ENCODE measurements at places on chromosomes 13 and 19. TPM values are rescaled to one million over a fixed set of nuclear protein-coding genes. Genes with fewer than 3 reads are reported as not detected.

KLC3 gene
- total RNA-seq = 0.07 TPM

SGTA gene
- total RNA-seq = 55.0 TPM

PGLYRP2 gene
- total RNA-seq = 0.04 TPM

CLDN10 gene
- 0.28 TPM for total RNA-seq

PLVAP gene
- 0.21 TPM for total RNA-seq

LILRB2 gene
- not detected for total RNA-seq

TLE2 gene
- 20.6 TPM for total RNA-seq

C3 gene
- total RNA-seq = 0.28 TPM

SLC10A2 gene
- total RNA-seq = not detected

SMIM24 gene
- total RNA-seq = not detected

S1PR4 gene
- 0.33 TPM for total RNA-seq

NTN5 gene
- total RNA-seq = not detected

PABPC3 gene
- total RNA-seq = 0.11 TPM

ZNF790 gene
- 6.7 TPM for total RNA-seq

ZNF497 gene
- total RNA-seq = 0.53 TPM

METTL21C gene
- not detected for total RNA-seq

CRLF1 gene
- not detected for total RNA-seq

IRF3 gene
- total RNA-seq = 85.1 TPM

NUP62 gene
- 33.8 TPM for total RNA-seq

SOHLH2 gene
- total RNA-seq = 0.07 TPM

PRTN3 gene
- not detected for total RNA-seq

IL27RA gene
- total RNA-seq = 4.1 TPM

ZIM2 gene
- total RNA-seq = not detected

ZNF415 gene
- 0.86 TPM for total RNA-seq

CCL25 gene
- total RNA-seq = not detected

TINCR gene
- total RNA-seq = 0.11 TPM

CATSPERD gene
- not detected for total RNA-seq

ZIC5 gene
- total RNA-seq = not detected

VSIG10L gene
- total RNA-seq = 0.04 TPM

KIR3DL3 gene
- total RNA-seq = not detected

SLITRK6 gene
- total RNA-seq = not detected

GEMIN7 gene
- 26.3 TPM for total RNA-seq

KCNN1 gene
- under 0.01 TPM for total RNA-seq

CCDC122 gene
- total RNA-seq = 4.2 TPM

CXCL17 gene
- total RNA-seq = not detected

DCLK1 gene
- total RNA-seq = 2.2 TPM

NBEA gene
- 3.6 TPM for total RNA-seq

PLK5 gene
- total RNA-seq = not detected

ZNF222 gene
- total RNA-seq = 6.7 TPM

OR7A5 gene
- total RNA-seq = not detected

RNF225 gene
- total RNA-seq = not detected

SPC24 gene
- total RNA-seq = 108 TPM

LIM2 gene
- total RNA-seq = not detected

CDC34 gene
- total RNA-seq = 108 TPM

CLIP3 gene
- 2.6 TPM for total RNA-seq

RDH8 gene
- total RNA-seq = not detected
